ENCODE measurements at places on chromosomes 6 and 20.

DNA sequence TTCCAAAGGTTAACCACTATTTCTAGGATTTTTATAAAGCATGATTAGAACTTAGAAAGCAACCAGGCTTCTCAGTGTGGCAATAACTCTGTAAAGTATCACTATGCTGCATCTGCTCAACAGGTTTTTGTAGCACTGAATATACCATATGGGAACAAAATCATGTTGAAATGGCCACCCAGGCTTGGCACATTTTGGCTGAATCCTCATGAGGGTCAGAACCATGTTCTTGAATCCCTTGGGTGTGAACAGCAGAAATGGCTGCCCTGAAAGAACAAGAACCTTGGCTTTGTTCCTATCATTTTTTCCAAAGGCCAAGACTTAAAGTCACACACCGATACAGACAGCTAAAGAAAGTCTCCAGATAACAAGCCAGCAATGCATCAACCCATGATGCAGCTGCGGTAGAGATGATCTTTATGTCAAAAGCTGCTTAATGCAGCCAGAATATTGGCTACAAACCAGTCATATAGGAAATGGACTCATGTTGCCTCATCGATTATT is 283.0 kb upstream of the NOX3 start:
- no peak for DNase-seq

- no peak for DNase-seq
Observed at GRCh38 chr6:133977983-133978895, 25.2 kb downstream of the TBPL1 start.

GRCh38 chr20:57088436-57088835 is 178.0 kb downstream of the BMP7 start:
- DNase-seq: no peak

DNA sequence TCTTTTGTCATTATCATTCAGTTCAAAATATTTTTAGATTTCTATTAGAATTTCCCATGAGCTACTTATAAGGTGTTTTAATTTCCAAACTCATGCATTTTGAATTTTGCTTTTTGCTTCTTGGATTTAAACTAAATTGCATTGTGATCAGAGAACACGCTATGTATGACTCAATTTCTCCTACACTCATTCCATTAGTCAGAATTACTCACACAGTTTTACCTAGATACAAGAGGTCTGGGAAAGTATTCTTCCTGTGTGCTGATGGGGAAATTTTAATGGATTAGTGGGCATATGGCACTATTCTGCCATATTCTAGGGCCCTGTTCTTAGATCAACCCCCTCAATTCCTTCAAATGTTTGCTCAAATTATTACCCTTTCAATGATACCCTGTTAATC is 49.9 kb upstream of the BMP5 start:
- DNase-seq: no peak

DNA sequence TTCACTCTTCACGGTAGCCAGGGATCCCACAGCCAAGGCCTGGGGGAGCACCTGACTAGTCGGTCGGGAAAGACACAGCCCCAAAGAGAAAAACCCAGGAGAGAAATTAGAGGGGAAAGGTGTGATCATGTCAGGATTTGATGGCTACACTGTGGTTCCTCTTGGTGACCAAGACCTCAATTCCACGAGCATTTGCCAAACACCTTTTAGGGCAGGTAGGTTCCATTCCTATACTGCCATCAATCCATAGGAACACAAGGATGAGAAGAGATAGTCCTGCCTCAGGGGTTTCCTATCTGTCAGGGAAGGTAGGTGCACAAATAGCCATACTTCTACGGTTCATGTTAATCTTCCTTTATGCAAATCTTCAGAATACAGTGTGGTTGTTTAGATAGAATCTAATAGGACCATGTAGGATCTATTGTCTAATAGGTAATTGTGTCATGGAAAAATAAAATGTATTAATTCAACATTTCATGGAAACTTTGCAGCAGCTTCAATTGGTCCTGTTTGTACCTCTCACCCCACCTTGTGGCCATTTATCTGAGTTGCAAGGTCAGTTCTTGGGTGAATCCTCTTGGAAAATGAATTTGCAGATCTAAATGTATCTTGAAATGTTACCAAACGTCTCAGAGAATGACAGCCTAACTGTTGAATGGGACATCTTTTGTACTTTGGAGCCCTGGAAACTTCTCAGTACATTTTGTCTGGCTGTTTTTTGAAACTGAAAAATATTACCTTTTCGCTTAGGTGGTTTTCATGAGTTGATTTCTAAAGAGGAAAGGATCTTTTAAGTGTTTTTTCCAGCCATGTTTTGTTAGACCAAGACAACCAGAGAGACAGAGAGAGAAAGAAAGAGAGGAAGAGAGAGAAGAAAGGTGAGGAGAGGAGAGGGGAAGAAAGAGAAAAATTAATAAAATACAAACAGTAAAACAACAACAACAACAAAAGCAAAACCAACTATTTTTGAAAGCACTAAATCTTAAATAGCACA is 33.7 kb upstream of the IYD start:
- DNase-seq: no peak

GRCh38 chr6:9103876-9104521 is 668.7 kb upstream of the SLC35B3 start:
- DNase-seq: no peak

GRCh38 chr6:150813319-150813992 is 52.0 kb upstream of the MTHFD1L start:
- no peak for DNase-seq

DNA sequence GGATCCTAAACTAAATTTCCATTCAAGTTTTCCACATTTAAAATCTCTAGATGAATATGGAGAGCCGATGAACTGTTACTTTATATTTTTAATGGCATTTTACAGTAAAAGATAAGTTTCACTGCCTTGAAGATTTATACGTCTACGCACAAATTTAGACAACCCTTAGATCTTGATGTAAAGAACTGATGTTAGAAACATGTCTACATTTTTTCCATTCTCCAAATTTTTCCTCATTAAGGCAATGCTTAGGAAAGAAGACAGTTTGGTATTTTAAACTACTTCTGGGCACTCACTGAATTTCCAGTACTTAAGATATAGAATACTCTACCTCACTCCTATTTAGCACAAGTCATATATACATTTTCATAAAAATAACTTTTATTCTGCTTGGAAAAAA is 45.4 kb downstream of the ME1 start:
- DNase-seq: no peak

GRCh38 chr6:130827247-130828149 is at the start of gene SMLR1:
Gene SMLR1 (plus strand): TSS chr6:130827406. CDS start chr6:130827414, 8 bp downstream.
- no peak for DNase-seq

DNA sequence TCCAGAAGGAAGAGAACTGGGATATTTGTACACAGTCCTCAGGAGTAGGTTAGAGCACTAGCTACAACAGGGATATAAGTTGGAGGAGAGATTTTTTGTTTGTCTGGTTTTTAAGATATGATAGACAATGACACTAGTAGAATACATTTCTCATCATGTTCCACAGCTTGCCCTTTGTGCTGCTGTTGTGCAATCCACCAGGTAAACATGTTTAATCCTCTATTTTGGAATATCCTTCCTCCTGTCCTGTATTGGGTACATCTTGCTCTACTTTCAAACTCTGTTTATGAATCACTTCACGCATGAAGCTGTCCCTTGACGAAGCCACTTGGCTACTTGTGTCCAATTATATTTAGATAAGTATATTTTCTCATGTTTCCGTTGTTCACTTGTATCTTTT is 153.6 kb upstream of the TENT5A start:
- DNase-seq: no peak

GRCh38 chr20:17848249-17849048 is 120.1 kb downstream of the SNX5 start:
- peak; percentile 29 for DNase-seq

- DNase-seq: no peak
Observed at GRCh38 chr6:13287104-13287503, 41.2 kb downstream of the TBC1D7 start.
